ENCODE measurements at places on chromosomes 2 and 18.
A peak's percentile ranks its signal among the peaks of the same experiment; 100 is the strongest.

- no peak for DNase-seq
Measured at GRCh38 chr2:231395188-231396057, at the start of gene B3GNT7. Gene B3GNT7, plus strand, starts transcription at chr2:231395710. Its CDS starts 94 bp downstream, at chr2:231395804.

- no peak for DNase-seq
Measured at GRCh38 chr2:85628658-85629057, 12.7 kb downstream of the USP39 start.

- no peak for DNase-seq
Measured at GRCh38 chr2:20702563-20702962, 35.6 kb downstream of the GDF7 start.

- DNase-seq: no peak
Measured at GRCh38 chr2:144441711-144442141, 78.2 kb downstream of the ZEB2 start.

- no peak for DNase-seq
Measured at GRCh38 chr2:38723173-38723572, 28.0 kb downstream of the SRSF7 start.

DNA sequence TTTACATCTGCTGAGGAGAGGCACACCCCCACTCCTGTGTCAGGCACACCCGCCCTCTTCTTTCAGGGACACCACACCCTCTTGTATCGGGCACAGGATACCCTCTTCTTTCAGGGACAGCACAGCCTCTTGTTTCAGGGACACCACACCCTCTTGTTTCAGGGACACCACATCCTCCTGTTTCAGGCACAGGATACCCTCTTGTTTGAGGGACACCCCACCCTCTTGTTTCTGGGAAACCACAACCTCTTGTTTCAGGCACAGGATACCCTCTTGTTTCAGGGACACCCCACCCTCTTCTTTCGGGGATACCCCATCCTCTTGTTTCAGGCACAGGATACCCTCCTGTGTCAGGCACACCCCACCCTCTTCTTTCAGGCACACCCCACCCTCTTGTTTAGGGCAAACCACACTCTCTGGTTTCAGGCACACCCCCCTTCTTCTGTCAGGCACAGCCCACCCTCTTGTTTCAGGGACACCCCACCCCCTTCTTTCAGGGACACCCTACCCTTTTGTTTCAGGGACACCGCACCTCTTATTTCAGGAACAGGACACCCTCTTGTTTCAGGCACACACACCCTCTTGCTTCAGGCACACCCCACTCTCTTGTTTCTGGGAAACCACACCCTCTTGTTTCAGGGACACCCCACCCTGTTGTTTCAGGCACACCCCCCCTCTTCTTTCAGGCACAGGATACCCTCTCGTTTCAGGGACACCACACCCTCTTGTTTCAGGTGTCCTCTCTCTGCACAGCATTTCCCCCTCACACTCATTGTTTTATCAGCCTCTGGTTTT is 96.2 kb downstream of the TPO start:
- DNase-seq: no peak

DNA sequence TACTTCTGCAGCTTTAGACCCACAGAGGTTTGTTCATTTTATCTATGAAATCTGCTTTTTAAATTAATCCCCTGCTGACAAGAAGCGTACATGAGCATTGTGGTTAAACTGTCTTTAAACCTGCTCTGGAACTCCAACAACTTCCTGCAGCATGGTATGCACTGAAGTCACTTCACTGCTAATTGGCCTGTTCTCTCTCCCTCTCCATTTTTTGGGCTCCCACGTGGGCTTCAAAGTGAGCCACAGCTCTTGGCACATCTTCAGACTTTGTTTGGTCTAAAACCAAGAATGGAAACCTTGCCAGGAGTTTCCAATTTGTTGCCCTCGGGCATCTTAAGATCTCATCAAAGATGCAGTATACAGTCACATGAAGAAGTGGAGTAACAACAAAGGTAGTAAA is 311.4 kb downstream of the LRRTM1 start:
- DNase-seq: no peak

GRCh38 chr2:171018522-171018921 is 89.5 kb downstream of the GORASP2 start:
- no peak for DNase-seq

DNA sequence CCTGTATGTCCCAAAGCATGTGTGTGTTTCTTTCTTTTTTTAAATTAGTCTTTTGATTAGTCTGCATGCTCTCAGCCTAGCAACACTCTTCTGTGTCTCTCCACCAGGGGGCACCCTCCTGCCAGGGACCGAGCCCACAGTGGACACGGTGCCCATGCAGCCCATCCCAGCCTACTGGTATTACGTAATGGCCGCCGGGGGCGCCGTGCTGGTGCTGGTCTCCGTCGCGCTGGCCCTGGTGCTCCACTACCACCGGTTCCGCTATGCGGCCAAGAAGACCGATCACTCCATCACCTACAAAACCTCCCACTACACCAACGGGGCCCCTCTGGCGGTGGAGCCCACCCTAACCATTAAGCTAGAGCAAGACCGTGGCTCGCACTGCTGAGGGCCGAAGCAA is 93.8 kb downstream of the NRP2 start:
- DNase-seq: no peak

GRCh38 chr2:44956843-44957242 is 15.3 kb downstream of the SIX3 start:
- DNase-seq: no peak

GRCh38 chr18:41624460-41624859 is 330.6 kb upstream of the PIK3C3 start:
- no peak for DNase-seq

DNA sequence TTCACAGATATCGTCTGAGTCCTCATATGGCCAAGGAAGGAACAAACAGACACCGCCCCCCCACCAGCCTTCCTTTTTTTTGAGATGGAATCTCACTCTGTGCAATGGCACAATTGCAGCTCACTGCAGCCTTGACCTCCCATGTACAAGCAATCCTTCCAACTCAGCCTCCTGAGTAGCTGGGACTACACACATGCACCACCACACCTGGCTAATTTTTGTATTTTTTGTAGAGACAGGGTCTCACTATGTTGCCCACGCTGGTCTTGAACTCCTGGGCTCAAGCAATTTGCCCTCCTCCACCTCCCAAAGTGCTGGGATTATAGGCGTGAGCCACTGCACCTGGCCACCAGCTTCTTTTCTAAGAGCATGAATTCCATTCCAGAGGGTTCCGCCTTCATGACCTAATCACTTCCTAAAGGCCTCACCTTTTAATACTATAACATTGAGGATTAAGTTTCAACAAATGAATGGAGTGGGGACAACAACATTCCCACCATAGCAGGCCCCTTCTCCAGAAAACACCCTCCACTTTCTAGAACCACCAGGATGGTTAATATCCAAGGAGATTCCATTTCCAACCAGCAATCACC is 2.2 kb upstream of the TMBIM1 start:
- no peak for DNase-seq

DNA sequence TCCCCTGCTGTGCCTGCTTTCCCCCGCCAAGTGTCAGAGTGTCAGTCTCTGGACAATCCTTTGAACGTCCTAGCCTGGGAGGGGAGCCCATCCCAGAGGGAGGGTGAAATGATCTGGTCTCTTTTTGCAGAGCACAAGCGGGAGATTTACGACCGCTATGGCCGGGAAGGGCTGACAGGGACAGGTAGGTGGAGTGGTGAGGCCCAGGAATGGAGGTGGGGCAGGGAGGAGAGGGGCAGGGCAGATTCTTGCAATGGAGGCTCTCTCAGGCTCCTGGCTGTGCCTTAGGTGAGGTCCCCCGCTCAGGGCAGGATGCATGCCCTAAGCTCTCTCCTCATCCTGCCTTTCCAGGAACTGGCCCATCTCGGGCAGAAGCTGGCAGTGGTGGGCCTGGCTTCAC is 2.4 kb downstream of the DNAJB2 start:
- DNase-seq: no peak

- no peak for DNase-seq
Measured at GRCh38 chr2:6231166-6231565, 539.0 kb downstream of the SOX11 start.

DNA sequence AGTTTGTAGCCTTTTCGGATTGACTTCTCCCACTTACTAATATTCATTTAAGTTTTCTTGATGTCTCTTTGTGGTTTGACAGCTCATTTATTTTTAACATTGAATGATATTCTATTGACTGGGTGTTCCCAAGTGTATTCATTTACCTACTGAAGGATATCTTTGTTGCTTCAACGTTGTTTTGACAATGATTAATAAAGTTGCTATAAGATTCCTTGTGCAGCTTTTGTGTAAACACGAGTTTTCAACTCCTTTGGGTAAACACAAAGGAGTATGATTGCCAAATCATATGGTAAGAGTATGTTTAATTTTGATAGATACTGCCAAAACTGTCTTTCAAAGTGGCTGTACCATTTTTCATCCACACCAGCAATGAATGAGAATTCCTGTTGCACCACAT is 1200.9 kb downstream of the DSC3 start:
- no peak for DNase-seq

GRCh38 chr2:71000780-71001591 is 6.3 kb upstream of the TEX261 start:
- peak; percentile 58 for DNase-seq

DNA sequence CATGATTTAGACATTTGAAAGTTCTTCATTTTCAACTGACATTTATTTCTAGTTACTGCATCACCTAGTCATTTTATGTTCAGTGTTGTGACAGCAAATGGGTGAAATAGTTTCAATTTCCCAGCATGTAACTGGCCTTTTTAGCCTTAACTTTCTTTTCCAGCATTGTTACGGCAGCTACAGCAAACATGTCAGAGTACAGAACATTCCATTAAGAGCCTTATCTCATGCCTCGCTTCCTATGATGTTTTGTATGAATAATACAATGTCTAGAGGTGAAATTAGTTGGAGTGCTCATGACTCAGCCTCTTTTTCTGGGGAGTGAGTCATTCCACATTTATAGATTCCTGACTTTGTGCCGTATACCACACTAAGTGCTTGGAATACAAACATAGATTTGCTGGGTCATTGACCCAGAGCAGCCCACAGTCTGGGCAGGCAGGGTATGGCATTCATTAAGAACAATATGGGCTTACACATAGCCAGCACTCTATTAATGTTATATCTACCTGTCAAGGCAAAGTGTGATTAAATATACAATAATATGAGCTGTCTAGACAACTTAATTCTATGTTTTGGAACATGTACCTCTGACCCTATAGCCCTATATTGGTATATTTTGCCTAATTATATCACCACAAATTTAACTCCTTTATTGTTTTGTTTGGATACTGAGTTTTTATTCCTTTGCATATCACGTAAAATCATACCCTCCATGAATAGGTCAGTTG is 72.2 kb downstream of the MAP2 start:
- no peak for DNase-seq

GRCh38 chr2:64591188-64591587 is 62.5 kb downstream of the SERTAD2 start:
- no peak for DNase-seq

- DNase-seq: no peak
Measured at GRCh38 chr18:9714266-9715087, 6.4 kb downstream of the RAB31 start.

DNA sequence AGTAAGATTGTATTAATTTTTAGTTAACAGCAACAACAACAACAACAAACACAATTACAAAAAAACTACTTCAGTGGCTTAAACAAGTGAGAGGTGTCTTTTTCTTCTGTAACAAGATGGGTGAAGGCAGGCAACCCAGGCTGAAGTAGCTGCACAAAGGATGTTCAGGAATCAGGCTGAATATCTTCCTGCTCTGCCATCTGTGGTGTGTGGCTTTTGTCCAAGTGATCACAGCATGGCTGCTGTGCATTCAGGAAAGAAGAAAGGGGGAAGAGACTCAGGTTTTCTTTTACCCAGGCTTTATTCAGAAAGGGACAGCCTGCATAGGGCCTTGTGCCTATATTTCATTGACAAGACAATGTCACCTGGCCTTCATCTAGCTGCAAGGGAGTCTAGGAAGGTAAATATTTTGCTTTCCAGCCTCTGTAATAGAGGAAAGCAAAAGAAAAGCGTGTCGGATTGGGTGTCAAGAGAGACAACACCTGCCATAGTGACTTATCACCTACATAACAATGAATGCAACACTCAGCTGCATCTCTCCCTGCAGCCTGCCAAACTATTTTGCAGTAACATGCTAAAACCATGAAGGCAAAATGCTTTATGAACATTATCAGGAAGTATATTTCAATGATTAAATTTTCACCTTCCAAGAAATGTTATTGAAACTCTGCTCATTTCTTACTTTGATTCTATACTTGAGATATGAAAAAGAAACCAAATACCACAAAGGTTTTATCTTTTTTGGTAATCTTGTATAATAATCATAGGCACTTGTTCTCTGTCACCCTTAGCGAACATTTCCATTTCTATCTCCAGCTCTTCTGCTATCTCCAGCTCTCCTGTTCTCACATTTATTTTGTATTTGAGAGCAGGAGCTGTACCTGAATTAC is 14.6 kb downstream of the G6PC2 start:
- no peak for DNase-seq

- DNase-seq: no peak
Measured at GRCh38 chr2:182448371-182448770, 21.5 kb upstream of the PDE1A start.

DNA sequence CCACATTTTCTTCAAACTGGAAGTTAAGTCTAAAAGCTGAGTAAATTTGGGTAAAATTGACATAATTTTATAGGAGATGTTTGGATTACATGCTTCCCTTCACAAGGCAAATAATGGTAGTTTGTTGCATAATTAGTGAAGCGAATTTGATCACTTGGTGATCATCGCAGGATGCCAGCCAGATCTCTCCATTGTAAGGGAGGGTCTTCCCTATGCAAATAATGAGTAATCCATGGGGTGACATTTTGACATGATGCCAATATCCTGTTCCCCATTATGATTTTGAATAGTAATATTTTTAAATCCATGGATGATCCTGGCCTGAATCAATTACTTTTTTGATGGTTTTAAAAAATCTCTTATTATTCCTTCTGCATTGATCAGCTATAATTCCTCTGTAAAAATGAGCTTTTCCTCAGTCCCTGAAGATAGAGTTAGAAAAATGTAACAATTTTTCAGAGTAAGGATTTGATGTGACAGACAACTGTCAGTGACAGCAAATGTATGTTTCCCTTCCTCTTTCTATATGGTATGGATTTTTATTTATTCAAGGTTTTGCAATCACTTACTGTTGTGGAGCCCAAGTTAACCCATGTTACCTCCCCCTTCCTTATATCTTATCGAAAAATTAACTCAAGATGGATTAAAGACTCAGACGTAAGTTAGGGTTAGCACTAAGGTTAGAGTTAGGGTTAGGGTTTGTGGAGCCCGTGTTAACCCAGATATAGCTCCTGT is 21.4 kb downstream of the CCL20 start:
- DNase-seq: no peak

DNA sequence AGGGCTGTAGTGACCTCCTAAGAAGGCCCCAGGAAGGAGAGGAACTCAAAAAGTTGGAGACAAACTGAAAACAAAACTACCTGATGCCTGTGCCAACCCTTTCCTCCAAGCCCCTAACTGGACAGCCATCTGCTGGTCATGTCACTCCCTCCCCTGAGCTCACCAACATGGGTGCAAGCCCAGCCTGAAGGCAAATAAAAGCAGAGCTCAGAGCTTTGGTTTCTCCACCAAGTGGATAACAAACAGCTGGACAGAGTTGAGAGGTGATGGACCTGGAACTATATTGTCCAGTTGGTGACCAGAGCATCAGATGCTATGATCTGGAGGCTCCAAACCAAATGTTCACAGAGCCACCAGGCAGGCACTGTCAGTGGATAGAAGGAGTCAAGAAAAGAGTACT is 34.6 kb upstream of the MAL start:
- no peak for DNase-seq

GRCh38 chr2:69914950-69915945 is at the start of gene MXD1:
Gene MXD1, plus strand, starts transcription at chr2:69915109. Its CDS starts 222 bp downstream, at chr2:69915331.
- peak; percentile 95 for DNase-seq

All from stimulated activated CD8-positive, alpha-beta memory T cell treated with anti-CD3 and anti-CD28 coated beads, Interleukin-15, amount 100 ng/mL, for 24 hours (primary cell).